ENCODE measurements at places on chromosomes 4 and X.

DNA sequence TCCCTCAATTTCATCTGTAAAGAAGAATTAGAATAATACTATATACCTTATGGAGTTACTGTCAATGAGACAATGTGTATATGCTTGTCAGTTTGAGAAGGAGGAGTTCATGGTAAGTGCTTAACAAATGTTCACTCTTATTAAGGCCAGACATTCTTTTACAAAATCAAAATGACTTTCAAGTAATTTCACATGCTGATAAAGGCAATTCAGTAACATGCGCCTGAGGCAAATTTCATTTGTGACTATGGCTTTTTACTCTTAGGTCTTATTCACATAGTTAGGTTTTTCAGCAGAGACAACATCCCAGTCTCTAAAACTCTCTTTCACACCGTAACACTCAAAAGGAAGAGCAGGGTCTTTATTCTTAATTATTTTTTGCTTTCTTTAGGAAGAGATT, 174.4 kb downstream of the CAMK2D start:
- DNase-seq: no peak

GRCh38 chr4:108512615-108513505, 107.5 kb upstream of the RPL34 start:
- no peak for DNase-seq

- no peak for DNase-seq
Measured at GRCh38 chrX:23482561-23482960, 147.9 kb downstream of the PTCHD1 start.

GRCh38 chrX:108267557-108267956, 170.7 kb downstream of the COL4A6 start:
- no peak for DNase-seq

- no peak for DNase-seq
Measured at GRCh38 chrX:39946822-39947221, 150.9 kb downstream of the BCOR start.

DNA sequence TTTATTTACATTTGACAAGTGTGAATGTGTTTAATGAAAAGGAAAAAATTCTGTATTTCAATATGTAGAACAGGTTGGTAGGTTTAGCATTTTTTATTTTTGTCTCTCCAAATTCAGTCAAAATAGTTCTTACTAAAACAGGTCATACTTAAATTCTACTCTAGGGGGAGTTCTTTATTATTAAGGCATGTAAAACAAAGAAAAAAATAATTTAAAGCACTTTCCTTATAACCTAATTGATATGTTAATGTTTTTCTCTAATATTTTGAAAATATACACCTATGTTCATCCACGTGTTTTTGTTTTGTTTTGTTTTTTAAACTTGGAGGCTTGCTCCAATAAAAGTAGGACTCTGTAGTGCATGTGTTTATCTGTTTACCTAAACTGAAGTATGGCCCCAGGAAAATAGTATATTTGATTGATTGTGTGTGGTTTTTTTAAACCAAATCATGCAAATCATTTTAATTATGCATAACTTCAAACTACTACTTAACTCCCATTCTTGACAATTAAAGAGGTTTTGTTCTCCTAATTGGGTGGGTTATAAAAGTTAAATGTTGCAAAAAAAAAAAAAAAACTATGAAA, 562.7 kb downstream of the RPA4 start:
- DNase-seq: no peak

GRCh38 chrX:12447448-12448064, 309.3 kb downstream of the FRMPD4 start:
- DNase-seq: no peak

GRCh38 chr4:11072999-11073398, 355.7 kb downstream of the HS3ST1 start:
- no peak for DNase-seq

GRCh38 chr4:159520074-159520473, 417.2 kb downstream of the RAPGEF2 start:
- DNase-seq: no peak

GRCh38 chr4:98687876-98688275, 29.5 kb upstream of the TSPAN5 start:
- DNase-seq: no peak

DNA sequence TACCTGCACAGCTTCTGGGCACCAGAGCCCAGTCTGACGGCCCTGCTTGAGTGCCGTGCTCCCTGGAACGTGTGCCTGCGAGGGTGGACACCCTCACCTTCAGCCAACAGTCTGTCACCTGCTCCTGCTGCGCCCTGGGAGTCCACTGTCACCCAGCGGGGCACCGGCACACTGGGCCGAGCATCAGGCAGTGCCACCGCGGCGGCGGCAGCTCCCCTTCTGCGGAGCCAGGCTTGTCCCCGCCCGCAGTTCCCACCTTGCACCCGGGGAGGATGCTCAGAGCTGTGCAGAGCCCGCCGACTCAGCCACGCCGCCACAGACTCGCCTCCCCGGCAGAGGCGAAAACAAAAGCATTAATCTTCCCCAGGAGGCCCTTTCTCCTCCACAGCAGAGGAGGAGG, 86.8 kb downstream of the ABLIM2 start:
- DNase-seq: no peak

- peak; percentile 34 for DNase-seq
Measured at GRCh38 chr4:9976781-9977180, 44.5 kb downstream of the SLC2A9 start.

GRCh38 chrX:121746105-121746504, 698.7 kb downstream of the GLUD2 start:
- DNase-seq: no peak

GRCh38 chr4:51835855-51836254, 7.1 kb upstream of the DCUN1D4 start:
- DNase-seq: no peak

- no peak for DNase-seq
Measured at GRCh38 chr4:12723849-12724447, 760.2 kb downstream of the RAB28 start.

DNA sequence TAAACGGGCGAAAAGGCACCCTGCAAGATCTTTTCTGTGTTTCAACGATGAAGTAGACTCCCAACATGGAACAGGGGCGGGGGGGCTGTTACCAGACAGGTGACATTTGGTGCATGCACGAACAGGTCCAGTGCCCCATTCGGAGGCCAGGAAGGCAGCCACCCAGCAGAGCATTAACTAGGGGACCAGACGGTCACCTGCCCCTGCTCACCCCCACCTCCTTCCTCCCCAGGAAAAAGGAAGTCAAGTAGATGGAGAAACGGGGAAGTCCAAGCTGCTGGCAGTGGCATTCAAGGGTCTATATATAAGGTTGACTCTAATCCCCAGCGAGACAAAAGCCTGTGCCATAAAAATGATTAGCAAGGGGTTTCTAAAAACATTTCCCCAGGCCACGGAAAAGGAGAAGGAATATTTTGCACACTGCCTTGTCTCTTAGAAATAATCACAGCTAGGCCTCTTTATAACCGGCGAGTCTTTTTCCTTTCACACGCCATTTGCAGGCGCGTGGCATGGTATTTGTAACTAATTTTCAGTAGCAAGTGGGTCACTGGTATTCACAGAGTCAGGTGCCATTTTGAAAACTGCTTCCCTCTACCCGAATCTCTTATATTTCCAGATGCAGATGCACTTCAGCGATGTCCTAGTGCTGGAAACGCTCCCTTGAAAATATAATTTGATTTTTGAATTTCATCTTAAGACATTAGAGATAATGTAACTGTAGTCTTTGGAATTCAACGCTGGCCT, 1.2 kb upstream of the TMSB4X start:
- DNase-seq: no peak

DNA sequence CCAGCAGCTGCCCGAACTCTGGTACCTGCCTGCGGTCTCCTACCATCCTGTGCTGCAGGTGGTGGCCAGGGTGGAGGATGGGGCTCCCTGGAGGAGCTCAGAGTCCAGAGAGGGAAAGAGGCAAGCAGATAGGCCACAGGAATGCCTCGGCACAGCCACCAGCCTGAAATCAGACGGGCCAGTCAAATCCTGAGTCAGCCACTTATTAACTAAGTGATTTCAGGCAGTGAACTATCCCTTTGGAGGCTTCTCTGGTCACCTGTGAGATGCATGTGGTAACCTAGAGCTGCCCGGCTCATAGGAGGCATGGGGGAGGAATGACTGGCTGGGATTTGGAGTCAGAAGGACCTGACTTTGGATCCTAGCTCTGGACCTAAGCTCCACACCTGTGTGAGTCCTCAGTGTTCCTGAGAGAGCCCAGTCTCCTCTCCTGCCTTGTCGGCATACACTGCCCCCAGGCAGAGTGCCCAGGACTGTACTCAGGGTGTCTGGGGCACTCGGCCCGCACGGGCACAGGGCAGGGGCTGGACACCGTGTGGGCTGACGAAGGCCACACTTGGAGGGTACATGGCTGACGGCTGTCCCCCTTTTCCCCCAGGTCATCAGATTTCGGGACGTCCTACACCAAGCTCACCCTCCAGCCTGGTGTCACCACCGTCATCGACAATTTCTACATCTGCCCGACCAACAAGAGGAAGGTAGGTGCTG, 96.4 kb upstream of the PSAPL1 start:
- DNase-seq: no peak

DNA sequence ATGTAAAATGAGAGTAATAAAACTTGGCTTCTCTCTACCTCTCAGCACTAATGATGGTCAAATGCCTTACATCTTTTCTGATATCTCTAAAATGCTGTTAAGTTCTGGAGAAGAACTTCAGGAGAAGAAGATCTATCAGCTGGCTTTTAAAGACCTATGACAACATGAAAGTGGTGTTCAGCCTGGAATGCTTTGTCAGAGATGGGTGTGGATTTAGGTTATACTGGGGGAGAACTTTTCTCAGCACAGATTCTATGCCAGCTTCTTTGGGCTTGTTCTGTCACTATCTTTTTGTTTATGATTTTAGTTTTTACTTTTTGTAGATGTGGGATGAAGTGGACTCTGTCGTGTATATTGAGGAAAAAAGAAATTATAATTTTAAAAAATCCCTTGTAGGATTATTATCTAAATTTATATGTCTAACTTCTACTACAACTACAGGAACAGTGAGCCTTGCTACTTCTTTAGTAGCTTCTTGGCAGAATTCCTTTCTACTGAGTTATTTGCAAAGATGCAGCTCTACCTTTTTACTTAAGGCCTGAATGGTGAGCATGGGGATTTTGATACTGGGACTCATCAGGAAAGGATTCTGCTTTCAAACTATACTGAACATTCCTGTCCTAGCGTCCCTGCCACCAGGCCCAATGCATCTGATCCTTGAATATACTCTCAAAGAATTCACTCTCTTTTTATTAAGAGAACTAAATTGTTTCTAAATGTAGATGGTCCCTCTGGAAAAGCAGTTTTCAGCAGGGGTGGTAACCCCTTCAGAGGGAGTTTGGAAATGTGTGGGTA, 19.6 kb downstream of the CYP2U1 start:
- no peak for DNase-seq

DNA sequence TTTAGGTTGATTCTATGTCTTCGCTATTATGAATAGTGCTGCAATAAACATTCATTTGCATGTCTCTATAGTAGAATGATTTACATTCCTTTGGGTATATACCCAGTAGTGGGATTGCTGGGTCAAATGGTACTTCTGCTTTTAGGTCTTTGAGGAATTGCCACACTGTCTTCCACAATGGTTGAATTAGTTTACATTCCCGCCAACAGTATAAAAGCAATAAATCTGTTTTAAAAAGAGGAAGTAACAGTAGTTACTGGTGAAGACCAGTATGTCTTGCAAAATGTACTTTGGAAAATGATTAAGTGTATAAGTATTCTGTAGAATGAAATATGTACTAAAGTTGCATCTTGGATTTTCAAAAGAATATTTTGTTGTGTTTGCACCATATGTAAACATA, 77.3 kb downstream of the SHROOM4 start:
- DNase-seq: no peak

DNA sequence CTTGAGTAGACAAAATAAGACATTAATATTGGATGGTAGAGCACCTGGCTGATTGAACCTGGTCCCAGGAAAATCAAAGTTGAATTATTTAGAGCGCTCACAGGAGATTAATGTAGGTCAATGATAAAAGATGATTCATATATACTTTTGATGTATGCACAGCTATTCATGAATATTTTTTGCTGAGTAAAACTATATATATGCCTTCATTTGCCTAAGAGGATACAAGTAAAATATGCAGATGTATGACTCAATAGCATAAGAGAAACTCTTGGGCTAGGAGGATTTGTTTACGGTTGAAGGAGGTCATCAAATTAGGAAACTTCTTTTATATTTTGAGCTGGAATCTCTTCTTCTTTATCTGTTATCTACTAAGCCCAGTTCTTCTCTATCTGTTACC, 202.7 kb upstream of the HS3ST1 start:
- DNase-seq: no peak

DNA sequence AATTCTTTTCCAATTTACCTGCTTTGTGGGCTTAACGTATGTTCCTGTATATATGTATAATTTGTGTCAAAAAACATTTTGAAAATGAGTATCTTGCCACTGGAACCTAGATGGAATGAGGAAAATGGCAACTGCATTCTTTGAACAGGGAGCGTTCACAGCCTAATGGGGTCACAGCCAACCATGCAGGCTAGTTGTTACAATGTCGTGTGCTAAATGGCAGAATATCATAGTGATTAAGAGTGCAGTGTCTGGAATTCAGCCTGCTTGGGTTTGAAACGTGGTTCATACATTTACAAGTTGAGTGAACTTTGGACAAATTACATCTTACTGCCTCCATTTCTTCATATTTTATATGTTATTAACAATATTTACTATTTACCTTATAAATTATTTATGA, 70.8 kb downstream of the PCDH7 start:
- no peak for DNase-seq

GRCh38 chr4:73917081-73917501, 47.9 kb downstream of the CXCL1 start:
- no peak for DNase-seq

DNA sequence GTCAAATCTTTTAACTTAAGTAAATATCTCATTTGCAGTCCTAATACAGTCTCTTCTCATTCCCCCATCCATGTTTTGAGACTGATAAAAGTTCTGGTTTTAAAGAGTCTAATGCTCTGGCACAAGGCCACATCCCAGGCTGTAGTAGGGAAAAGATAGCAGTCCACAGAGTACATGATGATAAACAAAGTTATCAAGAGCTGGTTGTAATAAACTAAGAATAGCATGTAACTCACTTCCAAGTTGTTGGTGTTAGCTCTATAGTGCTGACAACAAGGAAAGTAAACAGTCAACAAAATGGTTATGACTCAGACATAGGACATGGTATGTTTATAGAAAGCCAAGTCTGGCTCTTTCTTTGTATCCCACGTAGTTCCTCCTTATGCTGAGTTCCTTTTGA, 21.8 kb upstream of the AREG start:
- no peak for DNase-seq

DNA sequence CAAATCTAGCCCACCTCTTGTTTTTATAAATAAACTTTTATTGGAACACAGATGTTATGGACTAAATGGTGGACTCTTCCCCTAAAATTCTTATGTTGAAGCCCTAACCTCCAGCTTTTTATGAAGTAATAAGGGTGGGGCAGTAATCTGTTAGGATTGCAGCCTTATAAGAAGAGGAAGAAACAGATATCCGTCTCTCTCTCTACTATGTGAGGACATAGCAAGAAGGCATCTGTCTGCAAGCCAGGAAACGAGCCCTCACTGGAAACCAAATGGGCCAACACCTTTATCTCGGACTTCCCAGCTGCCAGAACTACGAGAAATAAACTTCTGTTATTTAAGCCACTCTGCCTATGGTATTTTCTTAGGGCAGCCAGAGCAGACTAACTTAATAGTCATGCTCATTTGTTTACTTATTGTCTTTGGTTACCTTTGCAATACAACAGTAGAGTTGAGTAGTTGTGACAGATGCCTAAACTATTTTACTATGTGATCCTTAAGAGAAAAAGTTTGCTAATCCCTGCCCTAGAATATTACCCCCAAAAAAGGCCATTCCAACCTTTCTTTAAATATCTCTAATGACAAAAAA, 67.4 kb downstream of the MANBA start:
- no peak for DNase-seq
